NCI-H460 (cell line): ENCODE measurements at places on chromosomes 3 and 15. TPM values are rescaled to one million over a fixed set of nuclear protein-coding genes. Genes with fewer than 3 reads are reported as not detected.

GRCh38 chr15:36177590-36178302 is 401.7 kb upstream of the CDIN1 start:
- no peak for DNase-seq

GRCh38 chr3:11370191-11370590 is 98.0 kb downstream of the ATG7 start:
- no peak for DNase-seq

DNA sequence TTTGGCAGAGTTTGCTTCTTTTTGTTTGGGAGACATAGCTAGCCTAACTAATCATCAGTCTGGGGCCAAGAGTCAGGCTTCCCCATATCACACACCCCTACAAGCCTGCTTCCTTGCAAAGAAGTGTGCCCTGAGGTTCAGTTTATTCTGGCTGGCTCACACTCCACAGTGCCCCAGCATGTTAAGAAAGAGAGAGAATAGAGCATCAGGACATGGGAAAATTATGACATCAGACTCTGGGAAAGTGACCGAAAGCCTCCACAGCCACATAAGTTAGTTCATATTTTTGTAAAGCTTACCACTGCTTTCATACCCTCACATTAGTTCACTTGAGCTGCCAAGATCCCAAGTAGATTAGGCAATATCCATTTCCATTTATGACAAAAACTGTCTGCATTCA is 63.0 kb upstream of the CFAP161 start:
- no peak for DNase-seq

DNA sequence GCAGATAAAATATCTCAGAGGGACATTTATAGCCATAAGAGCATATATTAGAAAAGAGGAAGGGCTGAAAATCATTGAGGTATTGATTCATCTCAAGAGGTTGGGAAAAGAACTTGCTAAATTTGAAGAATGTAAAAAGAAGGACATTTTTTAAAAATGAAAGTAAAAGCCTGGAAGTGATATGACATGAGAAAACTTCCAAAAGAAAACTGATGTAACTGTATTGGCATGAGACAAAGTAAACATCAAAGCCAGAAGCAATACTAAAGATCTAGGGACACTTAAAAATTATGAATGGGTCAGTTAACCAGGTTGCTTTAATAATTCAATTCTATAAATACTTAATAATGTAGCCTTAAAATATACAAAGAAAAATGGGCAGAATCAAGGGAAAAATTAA is 31.9 kb downstream of the CEP63 start:
- DNase-seq: no peak

Gene AHSG
- not detected in 2 replicates for total RNA-seq

- DNase-seq: no peak
These were observed 342.1 kb upstream of the SOX2 start for GRCh38 chr3:181369637-181370036.

Gene KCNAB1
- total RNA-seq: not detected in 2 replicates

DNA sequence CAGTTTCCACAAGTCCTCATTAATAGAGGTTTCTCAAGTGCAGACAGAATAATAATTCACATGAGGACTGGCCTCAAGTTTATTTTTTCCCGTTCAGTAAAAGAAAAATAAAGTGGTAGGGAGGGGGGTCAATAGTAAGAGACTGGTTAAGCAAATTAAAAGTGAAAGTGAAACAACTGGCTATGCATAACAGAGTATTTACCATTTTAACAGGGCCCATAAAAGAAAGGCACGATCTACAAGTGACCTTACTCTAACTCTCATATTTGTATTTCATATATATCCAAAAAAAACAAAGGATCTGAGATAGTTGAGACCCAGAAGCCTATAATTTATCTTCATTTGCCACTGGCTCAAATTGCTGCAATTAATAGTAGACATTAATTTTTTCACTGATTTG is 686.3 kb downstream of the NTRK3 start:
- DNase-seq: no peak

GRCh38 chr3:128584412-128585020 is 66.1 kb downstream of the RPN1 start:
- DNase-seq: peak; percentile 75

- no peak for DNase-seq
These were observed 14.0 kb downstream of the PLXNA1 start for GRCh38 chr3:126996905-126997304.

DNA sequence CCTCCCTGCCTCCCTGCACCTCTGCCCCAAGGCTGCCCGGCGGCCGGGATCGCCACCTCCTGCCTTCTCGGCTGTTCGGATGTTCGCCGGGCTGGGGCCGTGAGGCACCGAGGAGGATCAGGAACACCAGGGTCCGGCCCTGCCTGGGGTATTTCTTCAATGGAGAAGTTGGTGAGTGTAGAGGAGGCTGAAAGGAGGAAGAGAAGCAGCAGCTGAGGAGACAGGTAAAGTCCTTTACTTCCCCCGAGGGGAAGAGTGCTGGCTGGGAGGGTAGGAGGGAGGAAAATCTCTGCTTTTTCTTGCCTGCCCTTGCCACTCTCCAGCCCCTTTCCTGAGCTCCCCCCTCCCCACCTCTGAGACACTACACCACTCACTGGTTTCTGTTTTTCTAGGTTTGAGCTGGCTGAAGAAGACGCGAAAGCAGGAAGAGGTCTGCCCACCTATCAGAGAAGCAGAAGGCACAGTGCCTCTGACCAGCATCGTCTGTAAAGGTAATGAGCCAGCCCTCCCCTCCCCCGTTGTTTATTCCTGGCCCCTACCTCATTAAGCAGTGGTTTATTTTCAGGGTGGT is 519 bp downstream of the ASB7 start:
- DNase-seq: no peak

Gene RBP2
- not detected in 2 replicates for total RNA-seq

- DNase-seq: no peak
These were observed 9.0 kb downstream of the FBN1 start for GRCh38 chr15:48636511-48636910.

Gene CX3CR1
- total RNA-seq: not detected in 2 replicates
